ENCODE measurements at places on chromosomes 13 and 19. TPM values are rescaled to one million over a fixed set of nuclear protein-coding genes. Genes with fewer than 3 reads are reported as not detected.

Gene KLK10
- 171 TPM for total RNA-seq

Gene RHPN2
- 102 TPM for total RNA-seq

Gene C5AR2
- not detected for total RNA-seq

Gene AP1M2
- 159 TPM for total RNA-seq

Gene CLC
- total RNA-seq: not detected

Gene COL5A3
- total RNA-seq: not detected

Gene BLOC1S3
- 13.7 TPM for total RNA-seq

Gene NFIC
- 34.2 TPM for total RNA-seq

Gene SYNE4
- 9.4 TPM for total RNA-seq

Gene ZNF773
- total RNA-seq: 5.5 TPM

Gene ZNF433
- 0.21 TPM for total RNA-seq

Gene ZNF578
- not detected for total RNA-seq

Gene KLK14
- not detected for total RNA-seq

Gene TSSK6
- 1.3 TPM for total RNA-seq

Gene ADAT3
- 3.2 TPM for total RNA-seq

Gene PSG3
- not detected for total RNA-seq

Gene RAB20
- 145 TPM for total RNA-seq

Gene ZNF682
- not detected for total RNA-seq

Gene LCP1
- not detected for total RNA-seq

Gene CBARP
- total RNA-seq: 2.4 TPM

Gene PBX4
- total RNA-seq: 2.5 TPM

Gene ZNF726
- total RNA-seq: not detected

Gene ZFR2
- total RNA-seq: not detected

Gene FBN3
- not detected for total RNA-seq

Gene OR4F17
- not detected for total RNA-seq

Gene PSMC4
- 351 TPM for total RNA-seq

Gene COLGALT1
- total RNA-seq: 76.2 TPM

Gene PEAK3
- total RNA-seq: not detected

Gene PEX11G
- 6.4 TPM for total RNA-seq

Gene NBEA
- total RNA-seq: not detected

Gene ZNF708
- total RNA-seq: 2.0 TPM

Gene ZNF571
- total RNA-seq: 0.10 TPM

Gene LILRB2
- not detected for total RNA-seq

Gene ATP4A
- total RNA-seq: not detected

Gene UHRF1
- total RNA-seq: 95.9 TPM

Gene RNF225
- total RNA-seq: 0.99 TPM

Gene PCSK4
- 2.1 TPM for total RNA-seq

Gene CAPN12
- 50.6 TPM for total RNA-seq

Gene ADPRHL1
- 3.3 TPM for total RNA-seq

Gene TRAPPC6A
- total RNA-seq: 34.2 TPM

Gene TUBA3C
- not detected for total RNA-seq

Gene GPR183
- not detected for total RNA-seq

Gene LGALS14
- not detected for total RNA-seq

Gene GJB2
- total RNA-seq: 50.1 TPM

Gene ZNF543
- 5.6 TPM for total RNA-seq

Gene DACT3
- 0.29 TPM for total RNA-seq

Gene TBXA2R
- not detected for total RNA-seq

Gene ZNF208
- not detected for total RNA-seq

Gene GDF15
- 529 TPM for total RNA-seq

Gene IGSF23
- not detected for total RNA-seq

Data from HT-29 (cell line).